ENCODE measurements at places on chromosomes 16 and 17.

GRCh38 chr17:56351675-56352074 is 198.4 kb downstream of the ANKFN1 start:
- no peaks in the 10 kb centered on the region for H3K4me1 ChIP-seq
- H3K4me3 ChIP-seq = no peak overlapping the region
- H3K27ac ChIP-seq = no peak overlapping the region

- no peak for DNase-seq
- peaks cover 2% of the 10 kb centered on the region for H3K27me3 ChIP-seq
- H3K36me3 ChIP-seq = no peaks in the 10 kb centered on the region
- H3K27ac ChIP-seq = no peak overlapping the region
- no peaks in the 10 kb centered on the region for H3K4me1 ChIP-seq
Measured at GRCh38 chr17:81180836-81181810, 15.1 kb upstream of the AATK start.

DNA sequence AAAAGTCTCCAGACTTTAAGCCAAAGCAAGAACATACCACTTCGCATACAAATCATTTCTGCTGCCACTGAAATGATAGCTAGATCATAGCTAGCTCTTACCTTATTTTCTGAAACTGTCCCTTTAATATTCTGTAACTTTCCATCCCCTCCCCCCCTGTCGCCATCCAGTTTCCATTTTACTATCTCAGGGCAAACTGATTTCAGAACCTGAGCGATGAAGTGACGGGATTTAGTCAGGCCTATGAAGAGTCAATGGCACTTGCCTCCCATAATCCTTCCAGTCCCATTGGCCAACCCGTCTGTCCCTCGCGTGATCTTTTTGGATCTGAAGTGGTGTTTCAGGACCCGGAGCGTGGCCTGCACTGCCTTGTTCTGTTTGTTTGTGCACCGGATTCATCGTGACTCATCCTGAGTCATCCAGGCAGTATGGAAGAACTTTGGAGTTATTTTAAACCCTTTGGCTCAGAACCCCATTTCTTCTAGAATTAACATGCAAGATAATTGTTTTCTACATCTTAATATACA is 199.8 kb upstream of the CHMP6 start:
- peak; percentile 26 for DNase-seq
- no peaks in the 10 kb centered on the region for H3K4me1 ChIP-seq
- H3K4me3 ChIP-seq = no peak overlapping the region

GRCh38 chr17:76404976-76405563 is 20.7 kb downstream of the SPHK1 start:
- no peak overlapping the region for H3K4me3 ChIP-seq
- peaks cover 76% of the 10 kb centered on the region for H3K36me3 ChIP-seq
- DNase-seq = no peak
- no peaks in the 10 kb centered on the region for H3K4me1 ChIP-seq
- H3K27ac ChIP-seq = no peak overlapping the region
- no peaks in the 10 kb centered on the region for H3K27me3 ChIP-seq

DNA sequence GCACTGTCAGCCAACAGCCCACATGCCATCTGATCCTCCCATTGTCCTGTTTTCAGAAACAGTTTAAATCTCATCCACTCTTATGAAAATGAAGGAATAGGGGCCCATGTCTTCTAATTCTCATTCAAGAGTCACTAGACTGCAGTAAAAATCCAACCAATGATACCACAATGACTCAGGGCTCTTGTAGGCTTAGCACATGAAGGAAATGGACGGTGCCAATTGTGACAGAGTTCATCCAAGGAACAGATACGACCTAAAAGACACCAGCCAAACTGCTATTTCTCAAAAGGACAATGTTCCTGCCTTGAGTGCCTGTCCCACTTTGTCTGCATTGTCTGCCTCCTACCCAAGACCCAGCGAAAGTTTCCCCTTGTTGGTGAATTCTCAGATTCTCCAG is 204.8 kb upstream of the COX10 start:
- no peak overlapping the region for H3K27ac ChIP-seq
- no peaks in the 10 kb centered on the region for H3K36me3 ChIP-seq
- DNase-seq = no peak
- H3K4me3 ChIP-seq = no peak overlapping the region
- no peaks in the 10 kb centered on the region for H3K4me1 ChIP-seq

DNA sequence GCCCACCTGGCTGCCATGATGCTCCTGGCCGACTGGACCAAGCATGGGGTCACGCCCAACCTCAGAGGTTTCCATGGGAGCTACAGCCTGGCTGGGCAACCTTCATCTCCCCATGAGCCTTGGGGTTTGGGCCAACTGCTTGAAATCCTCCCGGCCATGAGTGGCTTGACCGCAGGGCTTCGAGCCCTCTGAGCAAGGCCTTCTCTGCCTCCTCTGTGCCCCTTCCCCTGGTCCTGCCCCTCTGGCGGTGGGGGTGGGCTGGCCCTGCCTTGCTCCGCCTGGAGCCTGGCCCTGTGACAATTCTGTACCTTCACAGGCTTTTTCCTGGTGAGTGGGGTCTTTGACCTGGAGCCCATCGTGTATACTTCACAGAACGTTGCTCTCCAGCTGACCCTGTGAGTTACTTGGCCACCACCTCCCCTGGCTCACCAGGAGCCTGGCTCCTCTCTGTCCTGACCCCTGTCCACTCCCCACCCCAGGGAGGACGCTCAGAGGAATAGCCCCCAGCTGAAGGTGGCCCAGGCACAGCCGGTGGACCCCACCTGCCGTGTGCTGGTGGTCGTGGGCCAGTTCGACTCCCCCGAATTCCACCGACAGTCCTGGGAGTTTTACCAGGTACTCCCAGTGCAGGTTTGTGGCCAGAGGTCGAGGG is 8.8 kb upstream of the BIRC5 start:
- H3K27me3 ChIP-seq = no peaks in the 10 kb centered on the region
- DNase-seq = no peak
- H3K27ac ChIP-seq = no peak overlapping the region
- peaks cover 3% of the 10 kb centered on the region for H3K36me3 ChIP-seq
- H3K4me1 ChIP-seq = no peaks in the 10 kb centered on the region

- DNase-seq = no peak
- H3K4me1 ChIP-seq = no peaks in the 10 kb centered on the region
- peaks cover 47% of the 10 kb centered on the region for H3K36me3 ChIP-seq
- H3K27ac ChIP-seq = no peak overlapping the region
Measured at GRCh38 chr17:37541880-37542660, 52.4 kb downstream of the DUSP14 start.

GRCh38 chr16:67101311-67102082 is 8.2 kb upstream of the PHAF1 start:
- peaks cover 4% of the 10 kb centered on the region for H3K36me3 ChIP-seq
- no peaks in the 10 kb centered on the region for H3K4me1 ChIP-seq
- H3K27me3 ChIP-seq = no peaks in the 10 kb centered on the region
- no peak overlapping the region for H3K27ac ChIP-seq

- H3K4me1 ChIP-seq = no peaks in the 10 kb centered on the region
- H3K27me3 ChIP-seq = no peaks in the 10 kb centered on the region
- no peak for DNase-seq
- H3K27ac ChIP-seq = no peak overlapping the region
- no peaks in the 10 kb centered on the region for H3K36me3 ChIP-seq
Measured at GRCh38 chr16:55678161-55678821, 22.5 kb downstream of the SLC6A2 start.

DNA sequence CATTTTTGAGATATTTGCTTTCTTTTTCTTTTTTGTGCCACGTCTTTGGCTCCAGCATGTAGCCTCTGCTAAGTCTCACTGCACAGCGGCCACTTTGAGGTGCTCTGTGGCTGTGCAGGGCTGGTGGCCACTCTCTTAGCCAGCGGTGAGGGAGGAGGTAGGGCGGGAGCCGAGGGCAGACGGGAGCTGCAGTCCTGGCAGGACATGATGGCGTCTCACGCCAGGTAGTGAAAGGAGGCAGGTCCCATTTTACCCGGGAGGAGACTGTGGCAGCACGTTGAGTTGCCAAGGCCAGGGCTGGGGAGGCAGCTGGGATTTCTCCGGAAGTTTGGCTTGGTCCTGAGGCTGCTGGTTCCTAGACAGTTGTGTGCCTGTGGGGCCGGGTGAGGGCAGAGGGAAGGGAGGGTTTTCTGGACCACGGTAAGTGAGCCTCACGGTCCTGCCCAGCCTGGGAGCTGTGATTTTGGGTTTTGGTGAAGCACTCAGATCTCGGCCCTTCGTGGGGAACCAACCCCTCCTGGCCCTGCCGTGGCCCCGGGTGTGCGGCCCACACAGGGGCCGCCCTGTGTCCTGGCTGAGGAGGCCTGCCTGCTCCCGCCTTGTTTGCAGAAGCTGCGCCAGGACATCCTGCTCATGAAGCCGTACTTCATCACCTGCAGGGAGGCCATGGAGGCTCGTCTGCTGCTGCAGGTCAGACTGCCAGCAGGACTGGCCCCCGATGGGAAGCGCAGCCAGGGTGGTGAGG is 14.4 kb downstream of the DEF8 start:
- no peaks in the 10 kb centered on the region for H3K4me1 ChIP-seq
- H3K27me3 ChIP-seq = no peaks in the 10 kb centered on the region
- no peak overlapping the region for H3K27ac ChIP-seq
- DNase-seq = no peak
- H3K36me3 ChIP-seq = peaks cover 74% of the 10 kb centered on the region

DNA sequence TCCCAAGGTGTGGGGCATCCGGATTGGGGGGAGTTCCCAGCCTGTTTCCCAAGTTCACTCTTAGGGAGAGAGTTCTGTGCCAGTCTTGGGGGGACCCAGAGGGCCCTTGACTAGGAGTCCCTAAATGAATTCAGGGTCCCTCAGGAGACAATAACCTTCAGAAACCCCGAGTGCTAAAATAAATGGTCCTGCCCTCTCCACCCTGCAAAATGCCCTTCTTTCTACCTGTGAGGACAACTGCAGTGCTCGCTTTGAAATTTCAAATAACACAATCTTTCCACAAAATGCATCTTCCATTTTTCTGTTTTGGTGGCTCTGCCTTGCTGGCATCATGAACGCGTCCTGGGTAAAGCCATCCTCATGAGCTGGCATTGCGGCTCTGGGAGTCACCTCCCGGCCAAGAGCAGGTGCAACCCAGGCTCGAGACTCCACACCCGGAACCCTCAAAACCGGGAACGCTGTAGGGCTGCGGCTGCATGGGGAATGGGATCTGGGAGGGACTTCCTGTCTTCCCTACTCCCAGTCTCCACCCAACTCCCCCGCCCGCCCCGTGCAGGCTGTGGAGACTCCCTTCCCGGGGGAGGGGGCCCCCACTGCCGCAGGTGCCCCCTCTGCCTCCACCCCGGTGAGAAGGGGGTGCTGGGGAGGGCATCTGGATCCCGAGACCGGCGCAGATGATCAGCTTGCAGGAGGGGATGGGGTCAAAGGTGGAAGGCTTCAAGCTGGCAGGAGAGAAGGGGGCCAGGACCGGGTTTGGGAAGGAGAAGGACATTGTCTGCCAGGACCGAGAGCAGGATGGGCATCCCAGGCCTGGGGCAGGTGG is at the start of gene ZNF205:
Gene ZNF205 (plus strand): TSS at position 529 of the 823 bp plus-strand sequence. CDS start 845 bp downstream, outside the sequence.
- H3K4me3 ChIP-seq = peak within 1 kb of the TSS; percentile 60
- H3K27ac ChIP-seq = peak within 1 kb of the TSS; percentile 8
- no peaks in the 10 kb centered on the region for H3K27me3 ChIP-seq

DNA sequence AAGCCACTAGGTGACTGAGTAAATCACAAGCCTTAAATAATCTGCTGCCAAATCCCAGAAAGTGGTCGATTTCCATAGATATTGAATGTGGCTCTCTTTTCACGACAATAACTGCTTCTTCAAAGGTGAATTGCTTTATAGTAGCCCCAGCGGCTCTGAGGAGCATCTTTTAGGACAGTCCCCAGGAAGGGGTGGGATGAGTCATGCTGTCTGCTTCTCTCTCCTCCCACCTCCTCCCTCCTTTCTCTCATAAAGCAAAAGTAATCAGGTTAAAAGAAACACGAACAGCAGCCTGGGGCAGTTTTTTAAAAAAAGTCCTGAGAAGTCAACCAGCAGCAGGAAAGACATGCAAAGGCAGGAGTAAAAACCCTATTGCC is 1.8 kb downstream of the KIAA0513 start:
- peaks cover 15% of the 10 kb centered on the region for H3K4me1 ChIP-seq
- no peak overlapping the region for H3K27ac ChIP-seq
- no peak for DNase-seq
- H3K4me3 ChIP-seq = no peak overlapping the region
- peaks cover 2% of the 10 kb centered on the region for H3K36me3 ChIP-seq

- H3K4me3 ChIP-seq = peak within 1 kb of the TSS; percentile 87
- H3K36me3 ChIP-seq = no peaks in the 10 kb centered on the region
- peaks cover 30% of the 10 kb centered on the region for H3K4me1 ChIP-seq
Measured at GRCh38 chr17:59331129-59331928, at the start of gene YPEL2. YPEL2 (plus strand) TSS chr17:59331655; CDS start chr17:59353410, 21,755 bp downstream.

DNA sequence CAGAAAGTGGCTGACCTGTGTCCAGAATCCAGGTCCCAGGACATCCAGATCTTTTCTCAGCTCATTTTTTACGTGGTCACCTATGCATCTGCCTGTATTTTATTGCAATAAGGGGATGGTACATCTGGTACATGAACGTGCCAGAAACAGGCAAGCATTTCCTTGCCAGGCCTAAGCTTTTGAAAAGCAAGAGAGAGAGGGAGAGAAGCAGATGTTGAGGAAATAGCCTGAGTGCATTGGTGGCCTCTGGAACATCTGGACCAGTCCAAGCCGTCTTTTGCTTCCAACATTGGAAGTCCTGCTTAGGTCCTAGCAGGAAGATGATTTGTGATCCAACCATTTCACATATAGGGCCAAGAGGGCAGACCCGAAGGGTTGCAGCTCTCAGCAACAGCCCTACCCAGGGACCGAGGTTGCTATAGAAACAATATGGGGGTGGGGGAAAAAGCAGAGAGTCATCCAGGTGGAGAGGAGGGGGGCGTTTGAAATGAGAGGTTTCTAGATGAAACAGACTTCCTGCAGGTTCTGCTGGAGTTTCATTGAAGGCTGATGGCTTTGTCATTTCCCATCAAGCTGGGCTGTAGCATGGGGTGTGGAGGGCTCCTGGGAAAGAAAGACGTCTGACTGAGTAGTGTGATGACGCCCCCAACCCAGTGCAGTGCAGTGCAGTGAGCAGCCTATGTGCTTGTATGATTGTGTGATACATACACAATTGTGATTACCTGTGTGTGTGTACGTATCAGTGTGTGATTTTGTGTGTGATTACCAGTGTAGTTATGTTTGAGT is 61.6 kb downstream of the SHISA6 start:
- H3K4me3 ChIP-seq = no peak overlapping the region
- DNase-seq = no peak
- H3K27ac ChIP-seq = no peak overlapping the region
- no peaks in the 10 kb centered on the region for H3K27me3 ChIP-seq
- H3K4me1 ChIP-seq = no peaks in the 10 kb centered on the region
